ENCODE measurements at places on chromosomes 7 and 10.

- no peak for DNase-seq
These were observed 7.6 kb downstream of the CYP26A1 start for GRCh38 chr10:93081318-93081717.

DNA sequence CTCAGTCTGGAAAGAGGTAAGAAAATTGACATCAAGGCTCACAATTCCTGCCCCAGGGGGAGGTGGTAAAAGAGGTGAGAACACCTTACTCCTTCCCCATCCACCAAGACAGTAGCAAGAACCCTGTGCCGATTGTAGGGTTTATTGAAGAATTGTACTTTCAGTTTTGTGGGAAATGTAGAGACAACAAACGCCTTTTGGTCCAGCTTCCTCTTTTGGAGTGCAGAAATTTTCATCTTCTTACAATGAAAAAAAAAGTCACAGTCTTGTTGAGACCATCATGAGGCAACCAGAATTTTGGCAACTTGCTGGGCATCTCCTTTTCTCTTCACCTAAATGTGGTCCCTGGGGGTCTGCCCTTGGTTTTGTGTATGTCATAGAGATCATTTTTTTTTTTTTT, 217.7 kb downstream of the TMEM178B start:
- DNase-seq = no peak

GRCh38 chr10:133169173-133169947, 9.3 kb downstream of the KNDC1 start:
- no peak for DNase-seq

GRCh38 chr10:13349463-13350274, 1.6 kb upstream of the SEPHS1 start:
- peak; percentile 54 for DNase-seq

DNA sequence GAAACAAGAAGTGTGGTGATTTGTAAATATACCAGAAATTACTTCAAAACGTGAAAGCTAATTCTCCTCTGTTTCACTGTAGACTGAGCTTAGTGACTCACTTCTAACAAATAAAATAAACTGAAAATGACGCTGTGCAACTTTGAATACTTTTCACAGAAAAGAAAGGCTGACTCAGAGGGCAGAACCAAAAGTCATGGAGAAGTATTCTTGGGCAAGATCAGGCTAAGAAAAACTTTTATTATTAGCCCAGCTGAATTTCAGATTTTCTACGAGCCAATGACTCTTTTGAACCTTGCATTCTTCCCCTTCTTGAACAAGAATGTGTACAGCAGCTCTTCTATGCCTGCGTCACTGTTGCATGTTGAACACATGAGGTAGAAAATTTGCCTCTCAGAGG, 527.3 kb upstream of the GHITM start:
- no peak for DNase-seq

All from ELR (cell line).